H1 (cell line): ENCODE measurements at places on chromosomes 3 and 15. TPM values are rescaled to one million over a fixed set of nuclear protein-coding genes. Genes with fewer than 3 reads are reported as not detected.

- DNase-seq: no peak
Observed at GRCh38 chr15:39336926-39337325, 244.0 kb upstream of the THBS1 start.

GRCh38 chr15:31349233-31350141 is 22.9 kb downstream of the KLF13 start:
- no peak for DNase-seq

DNA sequence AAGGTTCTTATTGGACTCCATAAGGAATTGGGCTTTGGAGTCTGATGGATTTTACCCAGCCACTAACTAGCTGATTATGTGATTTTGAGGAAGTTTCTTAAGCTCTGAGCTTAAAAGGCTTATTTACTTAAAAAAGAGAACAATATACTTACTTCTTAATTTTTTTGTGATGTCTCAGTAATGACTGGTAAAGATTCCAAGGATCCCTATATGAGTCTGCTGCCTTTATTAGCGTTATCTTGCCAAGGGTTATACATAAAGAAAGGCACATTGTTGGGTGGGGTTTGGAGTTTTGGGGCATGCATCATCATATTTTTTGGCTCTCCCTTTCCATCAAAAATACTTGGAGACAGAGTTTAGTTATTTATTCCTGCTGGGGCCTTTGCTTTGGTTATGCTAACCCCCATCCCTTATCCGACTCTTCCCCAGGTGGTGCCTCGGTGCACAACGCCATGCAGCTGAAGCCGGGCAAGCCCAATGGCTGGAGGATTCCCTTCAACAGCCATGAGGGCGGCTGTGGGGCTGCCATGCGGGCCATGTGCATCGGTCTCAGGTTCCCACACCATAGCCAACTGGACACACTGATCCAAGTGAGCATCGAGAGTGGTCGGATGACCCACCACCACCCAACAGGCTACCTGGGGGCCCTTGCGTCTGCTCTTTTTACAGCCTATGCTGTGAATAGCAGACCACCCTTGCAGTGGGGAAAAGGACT is 6.7 kb downstream of the ADPRH start:
- DNase-seq: no peak

DNA sequence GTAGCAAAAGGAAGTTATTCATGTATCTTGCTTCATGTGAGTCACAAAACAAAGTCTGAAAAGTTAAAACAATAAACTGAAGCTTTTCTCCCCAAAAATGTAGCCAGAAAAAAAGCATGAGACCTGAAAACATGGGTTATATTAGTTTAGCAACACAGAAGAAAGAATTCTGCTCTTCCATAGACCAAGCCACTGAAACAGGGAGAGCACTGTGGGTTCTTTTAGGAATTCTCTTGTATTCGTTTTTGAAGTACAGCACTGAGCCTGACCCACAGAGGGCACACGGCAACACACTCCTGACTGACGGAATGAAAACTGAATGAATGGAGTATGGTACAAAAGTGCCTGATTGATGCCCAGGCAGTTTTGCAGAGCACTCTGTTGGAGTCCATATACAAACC is 66.6 kb downstream of the TM4SF4 start:
- DNase-seq: no peak

- DNase-seq: no peak
Observed at GRCh38 chr3:175983379-175983778, 1124.2 kb downstream of the NAALADL2 start.

DNA sequence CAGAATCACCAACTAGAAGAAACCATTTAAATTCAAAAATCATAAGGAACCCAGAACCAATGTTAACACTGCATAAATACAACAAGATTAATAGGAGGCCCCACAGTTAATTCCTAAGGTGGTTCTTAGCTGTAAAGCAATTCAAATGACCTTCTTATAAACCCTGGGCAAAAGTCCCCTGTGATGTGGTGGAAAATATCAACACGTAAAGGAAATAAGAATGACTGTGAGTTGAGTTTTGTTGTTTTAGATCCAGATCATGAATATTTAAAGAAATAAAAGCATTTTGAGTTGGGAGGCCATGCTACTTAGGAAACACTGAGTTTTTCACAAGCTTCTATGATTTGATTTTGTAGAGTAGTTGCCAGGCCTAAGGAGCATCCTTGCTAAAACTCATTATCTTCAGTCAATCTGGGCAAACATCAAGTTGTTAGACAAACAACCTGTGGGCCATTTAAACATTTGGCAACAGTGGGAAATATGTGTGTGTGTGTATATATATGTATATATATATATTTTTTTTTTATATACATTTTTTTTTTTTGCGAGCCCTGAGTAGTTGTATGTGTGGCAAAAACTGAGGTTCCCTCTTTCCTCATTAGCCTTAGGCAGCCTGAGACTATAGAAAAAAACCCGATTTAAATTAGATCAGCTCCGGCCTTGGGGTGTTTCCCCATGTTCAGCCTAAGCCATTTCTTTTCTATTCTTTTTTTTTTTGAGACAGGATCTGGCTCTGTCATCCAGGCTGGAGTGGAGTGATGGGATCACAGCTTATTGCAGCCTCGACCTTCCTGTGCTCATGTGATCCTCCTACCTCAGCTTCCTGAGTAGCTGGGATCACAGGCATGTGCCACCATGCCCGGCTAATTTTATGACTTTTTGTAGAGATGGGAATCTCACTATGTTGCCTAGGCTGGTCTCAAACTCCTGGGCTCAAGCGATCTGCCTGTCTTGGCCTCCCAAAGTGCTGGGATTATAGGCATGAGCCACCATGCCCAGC is 8.0 kb upstream of the PXK start:
- no peak for DNase-seq

DNA sequence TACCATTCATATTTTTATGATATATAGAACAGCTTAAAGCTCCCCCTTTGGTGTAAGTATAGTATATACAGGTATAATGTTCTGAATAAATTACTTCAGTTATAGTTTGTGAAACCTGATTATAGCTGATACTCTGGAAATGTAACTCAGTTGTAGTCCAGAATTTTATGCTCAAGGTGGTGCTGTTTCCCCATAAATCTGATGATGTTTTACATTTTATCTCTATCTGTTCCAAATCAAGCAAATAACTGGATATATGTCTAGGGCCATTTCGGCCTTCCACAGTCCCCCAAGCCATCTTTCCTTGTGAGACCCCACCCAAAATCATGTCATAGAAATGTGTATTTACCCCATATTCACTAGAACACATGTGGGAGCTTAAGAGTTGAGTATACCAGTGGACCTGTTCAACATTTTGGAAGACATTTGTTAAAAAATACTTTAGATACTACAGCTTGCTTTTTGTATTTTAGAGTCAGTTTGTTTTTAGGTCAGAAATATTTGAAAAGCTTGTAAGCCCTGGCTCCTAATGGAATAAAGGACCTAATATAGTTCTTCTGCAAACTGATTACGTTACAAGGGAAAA is 107.1 kb downstream of the ATG7 start:
- DNase-seq: no peak

Gene CACNA2D3
- total RNA-seq: 1.8 and 2.2 TPM in 2 replicates

DNA sequence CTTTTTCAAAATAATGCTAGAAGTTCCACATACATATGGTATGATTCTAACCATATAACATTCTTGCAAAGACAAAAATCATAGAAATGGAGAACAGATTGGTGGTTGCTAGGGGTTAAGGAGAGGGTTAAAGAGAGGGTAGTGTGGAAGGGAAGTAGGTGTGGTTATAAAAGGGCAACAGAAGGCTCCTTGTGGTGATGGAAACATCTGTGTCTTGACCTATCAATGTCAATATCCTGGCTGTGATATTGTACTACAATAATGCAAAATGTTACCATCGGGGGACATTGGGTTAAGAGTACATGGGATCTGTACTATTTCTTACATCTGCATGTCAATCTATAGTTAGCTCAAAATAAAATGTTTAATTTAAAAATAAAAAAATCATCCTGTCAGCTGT is 67.8 kb upstream of the FSIP1 start:
- DNase-seq: no peak

- DNase-seq: no peak
Observed at GRCh38 chr15:100250176-100250800, 91.5 kb downstream of the ADAMTS17 start.

Gene PP2D1
- total RNA-seq: not detected in 2 replicates

Gene ZNF774
- 2.3 and 2.6 TPM in 2 replicates for total RNA-seq

- no peak for DNase-seq
Observed at GRCh38 chr3:173770796-173771573, 373.4 kb downstream of the NLGN1 start.
